ENCODE measurements at places on chromosomes 12 and 14.
A peak's percentile ranks its signal among the peaks of the same experiment; 100 is the strongest.

DNA sequence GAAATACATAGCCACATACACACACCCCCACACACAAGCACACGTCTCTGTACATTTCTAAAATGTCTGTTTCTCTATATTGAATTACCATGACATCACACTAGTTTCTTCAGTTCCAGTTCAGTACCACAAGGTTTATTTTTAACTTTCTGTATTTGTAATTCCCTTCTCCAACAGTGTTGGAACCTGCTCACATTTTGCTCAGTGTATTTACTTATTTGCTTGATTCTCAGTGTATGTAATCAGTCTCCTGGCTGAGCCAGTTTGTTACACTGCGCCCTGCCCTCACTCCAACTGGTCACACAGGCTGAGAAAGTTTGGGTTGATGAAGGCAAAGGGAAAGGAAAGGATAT, 67.1 kb downstream of the MON2 start:
- DNase-seq: no peak

DNA sequence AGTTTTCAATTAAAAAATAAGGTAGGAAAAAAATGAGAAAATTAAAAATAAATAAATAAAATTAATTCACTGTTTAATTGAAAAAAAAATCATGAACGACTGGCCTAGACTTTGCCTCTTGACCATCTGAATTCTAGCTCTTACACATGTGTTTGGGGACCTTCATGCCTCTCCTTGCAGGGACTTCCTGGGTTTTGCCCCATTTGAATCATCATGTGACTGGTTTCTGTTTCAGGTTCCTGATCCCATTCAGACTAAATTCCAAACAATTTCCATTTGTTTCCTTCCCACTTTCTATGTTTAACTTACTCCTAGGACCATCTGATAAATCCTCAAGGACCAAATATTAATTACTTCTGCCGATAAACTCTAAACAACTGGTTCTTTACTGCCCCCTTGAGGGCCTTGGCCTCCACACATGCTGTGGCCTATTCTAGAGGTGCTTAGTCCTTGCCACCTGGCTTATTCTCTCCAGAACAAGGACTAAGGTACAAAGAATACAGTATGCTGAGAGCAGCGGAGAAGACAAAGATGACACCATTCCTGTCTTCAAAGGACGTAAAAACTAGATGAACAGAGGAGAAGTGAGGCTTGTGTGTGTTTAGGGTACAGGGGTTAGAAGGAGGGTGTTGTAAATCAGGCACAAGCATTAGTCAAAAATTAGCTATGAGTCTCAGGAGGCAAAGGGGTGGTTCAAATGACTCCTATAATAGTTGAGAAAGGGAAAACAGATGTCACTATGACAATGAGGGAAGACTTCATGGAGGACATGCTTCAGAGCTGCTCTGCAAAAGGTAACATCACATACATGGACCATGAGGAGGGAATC, 125.8 kb upstream of the AVPR1A start:
- peak; percentile 52 for DNase-seq

- no peak for DNase-seq
These were observed 66.7 kb downstream of the PTPN21 start for GRCh38 chr14:88488081-88488480.

GRCh38 chr14:105135700-105136395, 32.7 kb downstream of the JAG2 start:
- DNase-seq: no peak

DNA sequence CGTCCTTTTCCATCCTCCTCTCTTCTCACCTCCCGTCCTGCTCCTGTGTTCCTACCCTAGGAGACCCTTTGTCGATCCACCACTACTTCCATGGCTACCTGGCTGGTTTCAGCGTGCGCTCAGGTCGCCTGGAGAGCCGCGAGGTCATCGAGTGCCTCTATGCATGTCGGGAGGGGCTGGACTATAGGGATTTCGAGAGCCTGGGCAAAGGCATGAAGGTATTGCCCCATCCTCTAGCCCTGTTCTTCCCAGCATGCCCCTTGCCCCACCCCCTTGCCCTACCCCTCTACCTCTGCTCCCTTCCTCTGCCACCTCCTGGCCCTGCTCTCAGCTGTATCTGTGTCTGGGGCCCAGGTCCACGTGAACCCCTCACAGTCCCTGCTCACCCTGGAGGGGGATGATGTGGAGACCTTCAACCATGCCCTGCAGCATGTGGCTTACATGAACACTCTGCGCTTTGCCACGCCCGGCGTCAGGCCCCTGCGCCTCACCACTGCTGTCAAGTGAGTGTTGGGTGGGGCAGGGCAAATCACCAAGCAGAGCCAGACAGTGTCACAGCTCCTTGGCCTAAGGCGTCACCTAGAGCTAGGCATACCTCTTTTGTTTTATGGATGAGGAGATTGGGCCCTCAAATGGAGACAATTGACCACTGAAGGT, 12.8 kb downstream of the CLSTN3 start:
- DNase-seq: no peak
